Activated CD8-positive, alpha-beta memory T cell treated with anti-CD3 and anti-CD28 coated beads for 1 hour (primary cell): ENCODE measurements at places on chromosomes 12 and 14.

GRCh38 chr14:91227183-91227628 lies 17.3 kb downstream of the GPR68 start:
- DNase-seq, result no peak

GRCh38 chr12:109764123-109764522 lies 50.5 kb downstream of the FAM222A start:
- no peak for DNase-seq

DNA sequence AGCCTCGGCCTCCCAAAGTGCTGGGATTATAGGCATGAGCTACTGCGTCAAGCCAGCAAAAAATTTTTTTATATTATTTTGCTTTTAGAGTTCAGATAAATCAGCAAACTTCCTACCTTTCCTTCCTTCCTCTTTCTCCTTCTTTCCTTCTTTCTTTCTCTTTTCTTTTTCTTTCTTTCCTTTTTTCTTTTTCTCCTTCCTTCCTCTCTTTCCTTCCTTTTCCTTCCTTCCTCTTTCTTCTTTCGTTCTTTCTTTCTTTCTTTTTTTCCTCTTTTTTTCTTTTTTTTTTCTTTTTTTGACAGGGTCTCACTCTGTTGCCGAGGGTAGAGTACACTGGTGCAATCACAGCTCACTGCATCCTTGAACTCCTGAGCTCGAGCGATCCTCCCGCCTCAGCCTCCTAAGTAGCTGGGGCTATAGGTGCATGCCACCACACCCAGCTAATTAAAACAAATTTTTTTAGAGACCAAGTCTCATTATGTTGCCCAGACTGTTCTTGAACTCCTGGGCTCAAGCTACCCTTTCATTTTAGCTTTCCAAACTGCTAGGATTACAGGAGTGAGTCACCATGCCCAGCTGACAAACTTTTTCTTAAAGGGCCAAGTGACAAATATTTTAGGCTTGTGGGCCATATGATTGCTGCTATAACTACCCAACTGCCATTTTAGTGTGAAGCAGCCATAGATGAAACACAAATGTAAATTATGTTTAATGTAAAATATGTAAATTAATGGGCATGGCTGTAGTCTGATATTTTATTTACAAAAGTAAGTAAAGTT lies 7.1 kb upstream of the WASHC4 start:
- no peak for DNase-seq

GRCh38 chr14:103133210-103134140 lies 10.2 kb downstream of the TNFAIP2 start:
- DNase-seq, result no peak

DNA sequence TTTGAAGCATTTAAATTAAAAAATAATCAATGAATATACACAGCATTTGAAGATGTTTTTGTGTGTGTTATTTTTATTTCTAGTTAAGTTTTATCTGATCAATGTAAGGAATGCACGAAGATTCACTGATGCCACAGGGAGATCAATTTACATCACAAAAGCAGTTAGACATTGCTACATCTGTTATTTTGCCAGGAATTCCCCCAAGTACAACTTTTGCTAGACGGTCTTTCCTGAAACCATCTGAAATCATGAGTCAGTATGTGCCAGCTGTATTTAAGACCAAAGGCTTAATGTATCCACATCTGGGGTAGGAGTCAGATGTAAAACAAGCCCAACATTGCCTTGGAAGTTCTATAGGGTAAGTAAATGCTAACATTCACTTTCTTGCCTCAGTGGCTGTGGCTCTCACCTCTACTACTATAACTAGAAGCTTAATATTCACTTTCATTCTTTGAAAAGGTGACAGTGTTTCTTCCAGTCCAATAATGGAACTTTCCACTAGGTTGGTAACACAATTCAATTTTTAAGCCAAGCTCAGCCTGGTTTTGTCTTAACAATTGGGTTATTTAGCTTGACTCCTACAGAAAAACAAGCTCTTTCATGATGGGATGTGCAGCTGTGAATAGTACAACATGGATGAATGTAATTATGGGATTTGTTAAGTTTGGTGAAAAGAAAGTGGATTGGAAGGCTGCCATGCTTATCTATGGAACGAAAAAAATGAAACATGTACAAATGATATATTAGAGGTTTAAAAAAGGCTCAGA lies 385.4 kb upstream of the TMEM132C start:
- no peak for DNase-seq

GRCh38 chr14:91249841-91250616 lies 5.5 kb upstream of the GPR68 start:
- DNase-seq, result no peak

DNA sequence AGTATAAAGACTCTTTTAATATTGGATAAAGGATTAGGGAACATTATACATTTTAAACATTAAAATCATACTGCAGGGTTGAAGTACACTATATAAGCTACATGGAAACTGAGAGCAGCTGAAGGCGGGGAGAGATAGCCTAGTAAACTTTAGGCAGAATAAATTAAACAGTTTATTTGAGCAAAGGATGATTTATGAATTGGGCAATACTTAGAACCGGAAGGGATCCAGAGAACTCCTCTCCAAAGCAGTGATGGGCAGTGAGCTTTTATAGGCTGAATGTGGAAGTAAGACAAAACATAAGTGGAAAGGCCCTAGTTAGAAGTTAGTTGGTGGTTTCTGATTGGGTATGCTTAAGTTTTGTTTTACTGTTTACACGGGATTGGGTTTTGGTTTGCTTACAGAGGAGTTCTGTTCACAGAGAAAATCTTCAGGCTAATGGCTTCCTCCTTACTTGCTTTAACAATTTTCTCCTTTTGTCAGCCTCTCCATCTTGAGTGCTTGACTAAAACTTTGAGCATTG lies 18.9 kb downstream of the LEMD3 start:
- DNase-seq, result no peak

- no peak for DNase-seq
Measured at GRCh38 chr12:112401903-112402498, 7.4 kb downstream of the RPL6 start.

DNA sequence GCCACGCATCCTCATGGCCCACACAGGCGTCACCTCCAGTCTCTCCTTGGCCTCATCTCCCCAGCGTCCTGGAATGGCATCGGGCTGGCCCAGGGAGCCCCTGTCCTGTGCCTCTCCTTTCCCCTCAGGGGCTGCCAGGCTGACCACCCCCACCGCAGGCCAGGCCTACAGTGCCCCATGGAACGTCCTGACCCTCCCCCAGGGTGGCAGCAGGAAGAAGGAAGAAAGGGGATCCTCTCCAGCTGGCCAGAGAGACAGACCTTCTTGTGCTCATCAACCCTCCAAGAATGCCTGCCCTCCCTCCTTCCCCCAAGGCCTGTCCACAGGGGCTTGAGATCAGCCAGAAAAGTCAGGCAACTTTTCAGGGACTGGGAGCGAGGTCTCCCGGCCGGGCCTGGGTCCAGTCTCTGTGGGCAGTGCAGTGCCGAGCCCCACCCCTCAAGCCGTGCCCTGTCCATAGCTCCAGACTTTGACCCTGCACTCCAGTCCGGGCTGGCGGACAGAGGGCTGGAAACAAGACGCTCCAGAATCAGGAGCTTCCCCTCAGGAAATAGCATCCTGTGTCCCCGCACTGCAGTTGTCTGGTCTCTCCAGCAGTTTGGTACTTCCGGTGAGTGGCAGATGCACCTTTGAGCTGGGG lies at the start of gene DAO:
Gene DAO, plus strand, starts transcription at position 478 of the 640 bp plus-strand sequence. CDS start 4,915 bp downstream, outside the sequence.
- DNase-seq, result no peak

- no peak for DNase-seq
Measured at GRCh38 chr14:67409461-67409860, 2.5 kb downstream of the PLEK2 start.

DNA sequence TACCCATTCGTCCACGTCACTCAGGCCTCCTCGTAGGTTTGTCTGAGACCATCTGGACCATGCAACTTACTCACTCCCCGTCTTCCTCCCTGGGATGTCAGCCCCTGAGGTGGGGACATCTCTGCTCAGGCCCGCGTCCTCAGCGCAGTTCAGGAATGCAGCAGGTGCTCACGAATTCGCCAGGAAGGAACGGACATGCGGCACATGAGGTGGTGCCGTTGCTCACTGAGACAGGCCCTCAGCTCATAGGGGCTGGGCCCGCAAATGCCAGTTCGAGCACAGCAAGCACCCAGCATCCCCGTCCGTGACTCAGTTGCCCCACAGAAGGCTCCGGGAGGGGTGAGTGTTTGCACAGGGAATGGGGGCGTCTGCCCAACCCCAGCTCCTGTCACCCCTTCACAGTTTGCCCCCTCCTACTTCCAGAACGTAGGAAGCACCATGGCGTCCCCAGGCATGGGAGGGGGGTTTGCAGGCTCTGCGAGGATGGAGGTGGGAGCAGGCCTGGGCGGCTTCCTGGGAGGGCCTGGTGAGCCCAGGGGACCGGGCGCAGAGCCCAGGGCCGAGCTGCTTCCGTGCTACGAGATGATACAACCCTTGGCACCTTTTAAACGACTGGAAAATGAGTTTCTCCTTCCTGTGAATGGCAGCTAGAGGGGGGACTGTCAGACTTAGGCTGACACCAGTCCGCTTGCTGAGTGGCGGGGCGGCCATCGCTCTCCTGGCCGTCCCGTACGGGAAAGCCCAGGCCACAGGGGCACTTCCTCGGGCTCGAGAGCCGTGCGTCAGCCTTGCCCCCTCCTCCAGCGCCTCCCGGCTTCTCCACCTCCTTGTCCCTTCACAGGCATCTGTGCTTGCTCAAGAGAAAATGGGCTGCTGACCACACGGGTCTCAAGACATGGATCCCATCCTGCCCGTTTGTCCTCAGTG lies 6.9 kb downstream of the GALNT9 start:
- DNase-seq, result no peak

GRCh38 chr14:100288382-100289185 lies 17.7 kb downstream of the SLC25A29 start:
- no peak for DNase-seq

GRCh38 chr12:42187799-42188198 lies 43.1 kb upstream of the GXYLT1 start:
- no peak for DNase-seq

GRCh38 chr12:99282624-99283023 lies 364.9 kb upstream of the GARIN6 start:
- no peak for DNase-seq

DNA sequence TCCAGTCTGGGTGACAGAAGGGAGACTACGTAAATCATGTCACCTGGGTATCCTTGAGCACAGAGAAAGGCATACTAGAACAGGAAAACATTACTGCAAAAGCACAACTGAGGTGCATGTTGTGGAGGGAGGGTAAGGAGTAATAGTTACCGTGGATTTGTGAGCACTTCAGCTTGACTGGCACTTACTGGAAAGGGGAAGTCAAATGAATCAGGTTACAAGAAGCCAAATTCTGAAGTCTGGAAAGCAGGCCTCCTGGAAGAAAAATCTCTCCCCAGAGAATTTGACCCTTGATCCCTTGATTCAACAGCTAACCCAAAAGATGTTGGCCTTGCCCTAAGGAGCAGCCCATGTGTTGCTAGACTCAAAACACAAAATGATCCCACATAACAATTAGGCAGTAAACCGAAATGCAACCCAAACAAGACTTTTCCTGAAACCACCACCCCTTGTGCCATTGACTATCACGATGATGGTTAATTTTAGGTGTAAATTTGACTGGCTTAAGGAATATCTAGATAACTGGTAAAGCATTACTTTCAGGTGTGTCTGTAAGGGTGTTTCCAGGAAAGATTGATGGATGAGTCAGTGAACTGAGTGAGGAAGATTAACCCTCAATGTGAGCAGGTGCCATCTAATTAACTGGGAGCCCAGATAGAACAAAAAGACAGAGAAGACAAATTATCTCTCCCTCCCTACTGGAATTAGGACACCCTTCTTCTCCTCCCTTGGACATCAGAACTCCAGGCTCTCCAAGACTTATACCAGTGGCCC lies 108.8 kb downstream of the SLC25A21 start:
- no peak for DNase-seq

- no peak for DNase-seq
Measured at GRCh38 chr12:1470051-1470450, 124.3 kb downstream of the FBXL14 start.

DNA sequence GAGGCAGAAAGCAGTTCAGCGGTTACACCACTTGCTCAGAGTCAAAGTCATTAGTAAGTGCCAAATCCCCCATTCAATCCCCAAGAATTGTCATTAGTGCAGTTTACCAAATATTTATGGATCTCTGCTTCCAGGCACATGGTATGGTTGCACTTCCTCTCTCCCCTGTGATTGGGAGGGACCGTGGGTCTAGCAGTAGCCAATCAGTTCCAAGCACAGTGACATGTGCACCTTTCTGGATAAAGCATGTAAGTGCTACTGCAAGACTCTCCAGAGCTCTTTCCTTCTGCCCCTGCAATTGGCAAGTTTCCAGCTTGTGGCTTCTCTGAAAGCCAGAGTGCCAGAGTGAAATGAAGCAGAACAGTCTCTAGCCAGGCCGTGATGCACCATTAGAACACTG lies 85.3 kb upstream of the FLRT2 start:
- DNase-seq, result no peak

- no peak for DNase-seq
Measured at GRCh38 chr14:105480807-105481801, 5.6 kb upstream of the CRIP1 start.

DNA sequence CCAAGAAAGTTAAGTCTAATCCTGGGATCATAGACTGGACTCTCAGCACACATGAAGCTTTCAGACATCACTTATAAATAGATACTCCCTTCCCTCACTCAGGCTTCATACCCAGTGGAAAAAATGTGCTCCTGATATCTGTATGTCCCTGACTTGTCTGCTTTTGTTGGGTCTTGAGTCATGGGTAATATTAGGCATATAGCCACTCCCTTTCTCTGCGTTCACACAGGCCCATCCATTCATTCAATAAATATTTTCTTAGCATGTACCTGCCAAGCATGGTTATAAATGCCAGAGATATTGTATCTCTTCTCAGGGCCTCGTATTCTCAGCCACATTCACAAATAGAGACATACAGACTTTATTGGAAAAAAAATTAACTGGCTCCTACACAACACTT lies 43.5 kb downstream of the COX16 start:
- no peak for DNase-seq

GRCh38 chr12:116236148-116236731 lies 41.3 kb downstream of the MED13L start:
- DNase-seq, result peak; percentile 4

DNA sequence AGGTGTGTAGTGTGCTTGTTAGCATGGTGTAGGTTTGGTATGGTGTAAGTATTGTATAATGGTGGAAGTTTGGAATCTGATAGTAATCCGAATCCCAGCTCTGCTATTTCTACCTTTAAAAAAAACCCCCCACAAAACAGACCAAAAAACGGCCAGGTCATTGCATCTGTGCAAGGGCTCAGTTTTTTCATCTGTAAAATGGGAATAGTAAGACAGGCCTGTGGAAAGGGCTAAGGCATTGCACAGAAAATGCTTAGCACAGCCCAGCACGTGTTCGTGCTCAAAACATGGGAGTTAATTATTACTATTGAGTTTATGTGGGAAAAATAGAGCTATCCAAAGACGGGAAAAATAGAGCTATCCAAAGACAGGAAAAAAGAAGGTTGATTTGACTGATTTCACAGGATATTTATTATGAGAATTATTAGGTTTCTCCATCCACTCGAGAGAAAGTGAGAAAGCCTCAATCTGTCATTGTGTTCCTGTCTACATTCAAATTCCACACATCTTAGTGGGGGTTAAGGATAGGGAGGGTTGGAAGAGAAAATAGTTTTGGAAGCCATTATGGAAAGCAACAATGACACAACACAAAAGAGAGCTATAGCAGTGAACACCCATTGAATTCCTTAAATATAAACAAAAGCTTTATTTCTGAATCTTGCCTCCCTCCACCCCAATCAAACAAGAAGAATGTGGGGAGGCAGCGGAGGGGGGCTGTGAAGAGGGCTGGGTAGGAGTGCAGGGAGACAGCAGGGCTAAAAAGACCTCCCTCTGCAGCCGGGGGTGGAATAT lies 126.8 kb upstream of the MAX start:
- DNase-seq, result no peak

GRCh38 chr14:58060077-58060476 lies 91.9 kb downstream of the ARMH4 start:
- no peak for DNase-seq

- no peak for DNase-seq
Measured at GRCh38 chr14:76908834-76909233, 82.6 kb downstream of the LRRC74A start.
